ENCODE measurements at places on chromosomes 7 and 10.
A peak's percentile ranks its signal among the peaks of the same experiment; 100 is the strongest.

GRCh38 chr10:92387289-92387940, 96.4 kb downstream of the MARCHF5 start:
- DNase-seq = no peak

GRCh38 chr10:79268161-79268601, 79.1 kb upstream of the PPIF start:
- no peak for DNase-seq

DNA sequence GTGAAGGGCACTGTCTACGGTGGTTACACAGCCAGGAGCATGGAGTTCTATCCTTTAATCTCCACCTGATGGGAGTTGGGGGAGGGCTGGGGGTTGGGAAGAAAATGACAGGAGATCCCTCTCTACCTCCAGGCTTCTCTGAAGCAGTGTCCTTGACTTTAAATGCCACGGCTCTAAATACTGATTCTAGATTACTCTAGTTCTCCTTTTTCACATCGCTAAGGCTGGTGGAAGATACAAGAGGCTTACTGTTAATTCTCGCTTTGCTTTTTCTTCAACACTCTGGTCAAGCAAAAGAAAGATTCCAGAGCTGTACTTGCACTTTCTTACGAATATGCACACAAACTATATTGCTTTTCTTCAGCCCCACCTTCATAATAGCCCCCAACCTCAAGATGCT, 30.5 kb downstream of the ARL3 start:
- no peak for DNase-seq

DNA sequence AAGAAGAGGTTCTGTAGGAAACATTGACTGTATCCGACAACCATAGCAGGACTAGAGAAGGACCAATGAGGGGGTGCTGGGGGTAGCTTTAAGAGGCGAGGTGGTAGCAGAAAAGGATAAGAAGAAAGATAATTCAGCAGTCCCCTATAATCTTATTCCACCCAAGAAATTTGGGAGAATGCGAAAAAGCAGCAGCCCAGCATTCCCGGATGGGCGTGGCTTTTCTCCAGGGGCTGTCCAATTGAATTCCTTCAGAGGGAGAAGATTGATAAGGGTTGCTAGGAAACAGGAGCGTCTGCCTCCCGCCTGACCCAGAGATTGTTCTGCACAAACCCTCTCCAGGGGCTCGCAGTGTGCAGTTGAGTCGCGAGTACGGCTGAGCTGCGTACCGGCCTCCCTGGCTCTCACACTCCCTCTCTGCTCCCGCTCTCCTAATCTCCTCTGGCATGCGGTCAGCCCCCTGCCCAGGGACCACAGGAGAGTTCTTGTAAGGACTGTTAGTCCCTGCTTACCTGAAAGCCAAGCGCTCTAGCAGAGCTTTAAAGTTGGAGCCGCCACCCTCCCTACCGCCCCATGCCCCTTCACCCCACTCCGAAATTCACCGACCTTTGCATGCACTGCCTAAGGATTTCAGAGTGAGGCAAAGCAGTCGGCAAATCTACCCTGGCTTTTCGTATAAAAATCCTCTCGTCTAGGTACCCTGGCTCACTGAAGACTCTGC, at the start of gene GRM3:
TSS of gene GRM3 (plus strand) at position 349 of the 721 bp plus-strand sequence. CDS start 121,237 bp downstream, outside the sequence.
- DNase-seq = no peak

DNA sequence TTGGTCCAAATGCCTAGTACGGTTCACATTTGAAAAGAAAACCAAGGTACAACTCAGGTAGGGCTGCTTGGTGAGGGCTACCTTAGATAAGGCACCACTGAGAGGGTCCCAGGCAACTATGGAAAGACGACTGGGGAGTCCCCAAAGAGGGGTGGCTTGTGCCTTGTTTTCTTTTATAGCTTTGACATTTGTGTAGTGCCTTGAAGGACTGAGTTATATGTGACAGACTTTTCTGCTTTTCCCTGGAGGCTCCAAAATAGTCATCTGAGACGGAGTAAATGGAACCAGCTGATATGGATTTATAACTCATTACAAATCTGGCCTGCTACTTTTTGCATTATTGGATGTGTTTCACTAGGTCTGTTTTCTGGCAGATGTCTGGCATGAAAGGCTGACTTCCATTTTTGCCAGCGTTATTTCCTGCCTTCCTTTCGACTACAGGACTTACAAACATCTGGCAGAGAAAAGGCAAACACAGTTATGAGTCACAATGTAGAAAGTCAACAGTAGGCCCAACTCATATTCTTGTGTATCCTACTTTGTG, 88.2 kb upstream of the IMMP2L start:
- no peak for DNase-seq

DNA sequence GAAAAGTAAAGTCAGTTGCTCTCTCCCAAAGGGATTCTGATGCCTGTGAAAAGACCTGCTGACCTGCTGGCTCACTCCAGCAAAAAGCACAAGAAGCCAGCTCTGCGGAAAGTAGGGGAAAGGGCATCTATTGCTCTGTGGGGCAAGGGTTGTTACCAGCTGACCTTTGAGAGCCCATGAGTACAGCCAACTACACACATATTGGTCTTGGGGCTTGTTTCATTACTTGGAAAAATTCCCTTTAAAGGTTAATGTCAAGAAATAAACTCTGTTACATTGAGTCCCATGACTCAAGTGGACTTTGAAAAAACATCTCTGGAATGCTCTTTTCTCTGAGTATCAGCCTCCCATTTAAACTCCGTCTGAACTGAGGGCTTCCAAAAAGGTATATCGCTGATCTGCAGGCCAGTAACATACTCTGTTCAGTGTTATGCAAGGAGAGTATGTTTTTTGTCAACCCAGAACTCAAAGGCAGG, 53.2 kb downstream of the PANK1 start:
- DNase-seq = no peak

DNA sequence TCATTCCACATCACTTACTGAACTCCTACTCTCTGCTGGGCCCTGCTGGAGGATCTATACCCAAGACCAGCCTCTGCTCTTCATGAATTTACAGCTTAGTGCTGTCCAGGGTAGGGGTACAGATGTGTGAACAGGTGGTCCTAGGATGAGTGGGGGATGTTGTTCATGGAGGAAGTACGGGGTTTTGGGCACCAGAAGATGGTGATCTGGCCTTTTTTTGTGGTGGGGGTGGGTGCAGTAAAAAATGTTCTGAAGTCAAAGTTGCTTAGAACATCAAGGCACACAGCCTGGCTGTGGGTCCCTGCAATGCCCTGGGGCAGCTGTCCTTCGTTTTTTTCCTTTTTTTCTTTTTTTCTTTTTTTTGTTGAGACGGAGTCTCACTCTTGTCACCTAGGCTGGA, 34.2 kb upstream of the GNA12 start:
- DNase-seq = no peak

- no peak for DNase-seq
Measured at GRCh38 chr7:30222515-30223215, 61.7 kb upstream of the ZNRF2 start.

- no peak for DNase-seq
Measured at GRCh38 chr10:78316451-78316931, 282.8 kb downstream of the RPS24 start.

- peak; percentile 14 for DNase-seq
Measured at GRCh38 chr10:95445837-95446486, 115.2 kb downstream of the SORBS1 start.

DNA sequence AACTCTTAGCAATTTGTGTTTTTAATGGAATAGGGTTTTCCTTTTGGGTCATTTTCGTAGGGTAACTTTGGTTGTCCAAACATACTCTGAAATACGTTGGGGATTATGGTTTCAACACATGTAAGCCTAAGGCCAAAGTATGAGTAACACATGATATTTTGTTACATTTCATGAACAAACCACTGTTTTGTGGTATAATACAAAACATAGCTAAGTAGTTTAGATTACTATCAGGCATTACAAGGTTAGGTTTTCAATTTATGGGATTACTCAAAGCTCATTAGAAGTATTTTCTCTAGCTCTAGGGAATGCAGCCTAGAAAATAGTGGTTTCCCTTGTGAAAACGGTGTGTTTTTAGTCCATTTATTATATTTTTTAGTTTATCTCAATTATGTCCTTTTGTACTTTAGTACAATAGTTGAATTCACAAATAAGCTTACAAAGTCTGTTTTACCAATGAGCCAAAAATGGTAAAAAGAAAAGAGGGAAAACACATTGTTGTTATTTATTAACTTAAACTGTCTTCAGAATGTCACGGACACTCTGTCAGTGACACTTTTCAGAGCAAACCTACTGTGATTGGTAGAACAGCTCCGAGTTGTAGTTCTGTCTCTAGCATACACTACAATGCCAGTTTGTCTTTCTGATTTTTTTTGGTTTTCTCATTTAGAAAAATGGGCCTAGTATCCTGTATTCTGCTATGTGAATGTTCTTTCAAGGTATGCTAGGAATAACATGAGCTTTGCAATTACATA, 473.7 kb downstream of the SUGCT start:
- no peak for DNase-seq

GRCh38 chr10:45354261-45354660, 19.8 kb upstream of the ALOX5 start:
- DNase-seq = no peak

DNA sequence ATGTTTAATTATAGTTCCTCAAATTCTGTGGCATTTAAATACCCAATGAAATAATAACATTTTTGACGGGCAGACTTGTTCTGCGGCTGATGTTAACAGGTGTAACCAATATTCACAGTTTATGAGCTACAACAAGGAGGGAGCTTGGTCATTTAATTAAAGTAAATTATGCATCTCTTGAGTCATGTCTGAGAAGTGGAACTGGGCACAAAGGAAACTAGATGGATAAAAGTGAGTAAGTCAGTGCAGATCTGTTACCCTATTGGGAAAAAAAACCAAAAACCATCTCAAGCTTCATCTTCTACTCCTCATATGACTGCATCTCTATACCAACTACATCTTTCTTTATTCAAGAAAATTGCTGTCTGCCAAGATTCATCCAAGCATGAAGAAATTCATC, 24.0 kb downstream of the ANKRD22 start:
- DNase-seq = no peak

GRCh38 chr10:24261627-24262026, 52.7 kb downstream of the KIAA1217 start:
- no peak for DNase-seq

DNA sequence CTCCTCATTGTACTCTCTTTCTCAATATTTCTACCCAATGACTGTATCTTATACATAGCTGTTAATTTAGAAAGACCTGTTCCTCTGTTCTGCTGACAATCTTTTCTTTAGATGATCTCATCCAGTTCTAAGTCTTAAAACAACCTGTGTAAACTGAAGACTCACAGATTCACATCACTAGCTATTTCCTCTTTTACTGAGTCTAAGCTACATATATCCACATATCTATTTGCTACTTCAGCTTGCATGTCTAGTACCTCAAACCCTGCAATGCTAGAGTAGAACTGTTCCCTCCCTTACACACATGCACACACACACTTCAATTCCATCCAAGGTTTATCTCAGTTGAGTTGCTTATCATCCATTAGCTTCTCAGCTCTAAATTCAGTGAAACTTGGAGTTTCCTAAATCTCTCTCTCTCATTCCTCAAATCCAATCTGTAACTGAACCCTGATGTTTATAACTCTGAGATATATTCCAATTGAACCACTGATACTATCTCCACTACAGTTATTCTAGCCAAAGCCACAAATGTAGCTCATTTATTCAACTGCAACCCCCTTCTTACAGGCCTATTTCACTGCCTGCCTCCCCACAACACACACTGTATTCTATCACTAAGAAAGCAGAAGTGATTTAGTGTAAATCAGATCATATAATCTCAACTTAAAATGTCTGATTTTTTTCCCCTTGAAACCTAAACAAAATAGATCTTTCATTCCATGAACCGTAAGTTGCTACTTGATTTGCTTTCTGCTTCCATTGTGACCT, 1036.8 kb upstream of the POT1 start:
- no peak for DNase-seq

DNA sequence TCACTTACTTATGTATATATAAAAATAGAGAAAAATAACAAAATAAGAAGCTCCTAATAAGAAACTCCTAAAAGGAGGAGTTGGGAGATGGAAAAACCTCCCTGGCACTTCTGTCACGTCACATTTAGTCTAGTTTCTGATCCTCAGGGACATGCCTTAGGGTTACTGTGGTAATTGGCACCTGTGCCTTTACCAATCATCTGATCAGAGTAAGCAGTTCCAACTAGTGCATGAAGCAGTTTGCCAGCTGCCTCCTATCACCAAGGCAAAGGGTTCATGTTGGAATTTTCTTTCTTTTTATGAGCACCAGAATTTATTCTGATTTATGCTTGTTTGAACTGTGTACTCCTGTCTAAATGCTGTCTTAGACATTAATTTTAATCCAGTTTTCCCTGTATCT, 49.9 kb downstream of the ARL4A start:
- no peak for DNase-seq

GRCh38 chr7:139004321-139005090, 23.3 kb upstream of the KIAA1549 start:
- no peak for DNase-seq

GRCh38 chr7:30027740-30028215, 434 bp upstream of the PLEKHA8 start:
- no peak for DNase-seq

- DNase-seq = no peak
Measured at GRCh38 chr10:104021246-104021645, 54.3 kb downstream of the SLK start.

DNA sequence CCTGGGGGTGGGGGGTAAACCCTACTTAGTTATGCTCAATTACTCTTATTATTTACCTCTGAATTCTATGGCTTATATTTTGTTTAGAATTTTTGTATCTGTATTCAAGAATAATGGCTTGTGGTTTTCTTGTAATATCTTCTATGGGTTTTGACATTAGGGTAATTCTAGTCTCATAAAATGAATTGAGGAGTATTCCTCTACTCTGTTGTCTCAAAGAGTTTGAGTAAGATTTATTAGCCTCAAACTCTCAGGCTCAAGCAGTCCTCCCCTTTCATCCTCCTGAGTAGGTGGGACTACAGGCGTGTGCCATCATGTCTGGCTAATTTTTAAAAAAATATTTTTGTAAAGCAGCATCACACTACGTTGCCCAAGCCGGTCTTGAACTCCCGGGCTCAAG, 19.6 kb upstream of the UCMA start:
- DNase-seq = no peak

- no peak for DNase-seq
Measured at GRCh38 chr10:51629934-51630639, 69.3 kb downstream of the CSTF2T start.

GRCh38 chr7:139680676-139681462, 96.9 kb downstream of the HIPK2 start:
- peak; percentile 88 for DNase-seq

DNA sequence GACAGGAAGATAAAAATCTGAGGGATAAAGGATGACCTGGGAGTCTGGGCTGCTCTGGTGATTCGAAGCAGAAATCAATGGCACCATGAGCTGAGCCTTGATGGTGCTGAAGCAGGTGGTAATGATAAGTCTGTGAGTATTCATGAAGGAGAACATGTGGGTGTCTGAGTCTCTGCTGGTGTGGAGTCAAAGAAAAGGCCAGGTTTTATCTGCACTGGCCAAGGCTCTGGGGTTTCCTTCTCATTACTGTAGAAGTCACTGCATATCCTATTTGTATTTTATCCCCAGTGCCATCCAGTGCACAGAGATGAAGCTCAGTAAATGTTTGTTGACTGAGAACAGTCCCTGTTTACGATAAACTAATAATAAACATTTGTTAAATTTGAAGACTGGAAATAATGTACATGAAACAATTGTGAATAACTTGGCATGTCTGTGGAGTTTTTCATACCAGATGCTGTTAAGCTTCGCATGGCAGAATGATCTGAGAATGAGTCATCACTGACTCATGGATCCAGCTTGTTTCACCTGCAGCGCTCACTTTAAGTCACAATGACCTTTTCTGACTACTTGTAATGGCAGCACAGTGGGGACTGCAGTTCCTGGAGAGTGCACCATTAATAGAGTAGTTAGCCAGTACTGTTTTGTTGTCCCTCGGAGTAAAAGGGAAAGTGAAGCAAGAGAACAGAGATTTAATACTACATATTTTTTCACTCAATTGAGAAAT, 538.5 kb downstream of the HTR7 start:
- DNase-seq = no peak

GRCh38 chr10:97736403-97736901, 476 bp upstream of the ZFYVE27 start:
- DNase-seq = no peak

Measured in activated naive CD4-positive, alpha-beta T cell treated with Interleukin-2 at 50 U/mL for 16 hours (primary cell).